ENCODE measurements at places on chromosomes 4 and X. TPM values are rescaled to one million over a fixed set of nuclear protein-coding genes. Genes with fewer than 3 reads are reported as not detected.
A peak's percentile ranks its signal among the peaks of the same experiment; 100 is the strongest.

ETNPPL gene
- not detected for total RNA-seq

USP51 gene
- total RNA-seq = 1.0 TPM

F8 gene
- 4.1 TPM for total RNA-seq

ZNF674 gene
- total RNA-seq = 0.94 TPM

MAPK10 gene
- total RNA-seq = not detected

APLN gene
- total RNA-seq = 0.36 TPM

- DNase-seq = no peak
Observed at GRCh38 chrX:110568441-110568840, 209.8 kb downstream of the RTL9 start.

DNA sequence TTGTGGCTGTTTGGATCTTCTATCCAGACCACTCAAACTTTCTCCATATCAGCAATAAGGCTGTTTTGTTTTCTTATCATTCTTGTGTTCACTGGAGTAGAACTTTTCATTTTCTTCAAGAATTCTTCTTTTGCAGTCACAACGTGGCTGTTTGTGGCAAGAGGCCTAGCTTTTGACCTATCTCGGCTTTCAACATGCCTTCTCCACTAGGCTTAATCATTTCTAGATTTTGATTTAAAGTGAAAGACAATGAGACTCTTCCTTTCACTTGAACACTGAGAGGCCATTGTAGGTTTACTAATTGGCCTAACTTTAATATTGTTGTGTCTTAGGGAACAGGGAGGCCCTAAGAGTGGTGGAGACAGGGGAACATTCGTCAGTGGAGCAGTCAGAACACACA is 19.1 kb downstream of the FGF2 start:
- DNase-seq = no peak

- no peak for DNase-seq
Observed at GRCh38 chrX:71301195-71301924, at the start of gene ITGB1BP2. TSS of gene ITGB1BP2 (plus strand) at chrX:71301750. CDS start at chrX:71301807, 57 bp downstream.

DNA sequence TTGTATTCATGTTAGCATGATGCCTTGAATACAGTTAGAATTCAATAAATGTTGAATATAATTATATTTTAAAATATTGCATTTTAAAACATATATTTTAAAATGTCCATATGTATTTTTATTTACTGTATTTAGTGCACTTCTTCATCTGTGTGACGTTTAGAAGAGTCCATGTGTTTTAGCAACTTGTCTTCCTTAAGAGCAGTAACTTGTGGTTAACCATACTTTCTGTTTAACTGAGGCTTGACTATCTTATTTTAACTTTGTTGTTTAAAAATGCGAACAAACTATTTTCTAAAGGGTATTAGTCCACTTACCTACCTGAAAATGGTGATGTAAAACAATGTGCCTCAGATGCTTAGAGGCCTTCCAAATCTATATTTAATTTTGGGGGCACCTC is 858 bp downstream of the DMP1 start:
- no peak for DNase-seq

- no peak for DNase-seq
Observed at GRCh38 chr4:4888695-4889094, 29.2 kb downstream of the MSX1 start.

GRCh38 chrX:20101934-20102581 is 14.6 kb downstream of the MAP7D2 start:
- DNase-seq = no peak

DNA sequence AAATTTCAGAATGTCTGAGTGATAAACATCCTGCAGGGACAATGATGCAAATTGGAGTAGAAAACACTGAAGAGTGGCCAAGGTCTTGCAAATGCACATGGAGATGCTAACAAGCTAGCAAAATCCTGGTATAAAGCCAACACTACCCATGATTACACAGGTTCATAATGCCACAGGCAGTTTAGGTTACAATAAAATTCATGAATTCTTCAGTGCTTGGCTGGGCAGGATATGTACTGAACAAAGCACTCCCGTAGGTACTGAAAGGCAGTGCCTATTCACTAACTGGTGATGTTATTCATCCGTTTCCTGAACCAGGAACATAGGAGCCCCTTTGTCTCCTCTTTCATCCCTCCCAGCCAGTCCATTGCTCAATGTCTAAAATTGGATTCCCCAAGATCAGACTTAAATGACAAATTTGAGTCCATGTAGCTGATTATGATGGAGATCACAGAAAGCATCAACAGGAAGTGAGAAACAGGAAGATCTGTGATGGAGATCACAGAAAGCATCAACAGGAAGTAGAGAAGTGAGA is 244.5 kb downstream of the DMD start:
- DNase-seq = no peak

DNA sequence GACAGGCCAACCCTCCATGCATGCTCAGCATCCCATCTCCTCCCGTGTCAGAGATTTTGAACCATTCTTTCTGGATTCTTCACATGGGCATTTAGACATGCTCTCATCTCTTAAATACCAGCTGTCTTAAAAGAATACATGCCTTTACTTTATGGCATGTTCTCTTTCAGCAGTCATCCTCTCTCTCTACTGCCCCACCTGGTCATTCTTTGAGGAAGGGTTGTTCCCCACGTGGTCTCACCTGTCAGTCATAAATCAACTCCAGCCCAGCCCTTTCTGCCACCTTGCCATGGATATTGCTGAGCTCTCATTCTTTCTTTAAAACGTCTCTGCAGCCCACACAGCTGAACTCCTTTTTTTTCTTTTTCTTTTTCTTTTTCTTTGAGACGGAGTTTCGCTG is 111.3 kb downstream of the ARHGAP10 start:
- peak; percentile 21 for DNase-seq

- no peak for DNase-seq
Observed at GRCh38 chr4:8644966-8645752, 52.6 kb downstream of the CPZ start.

DNA sequence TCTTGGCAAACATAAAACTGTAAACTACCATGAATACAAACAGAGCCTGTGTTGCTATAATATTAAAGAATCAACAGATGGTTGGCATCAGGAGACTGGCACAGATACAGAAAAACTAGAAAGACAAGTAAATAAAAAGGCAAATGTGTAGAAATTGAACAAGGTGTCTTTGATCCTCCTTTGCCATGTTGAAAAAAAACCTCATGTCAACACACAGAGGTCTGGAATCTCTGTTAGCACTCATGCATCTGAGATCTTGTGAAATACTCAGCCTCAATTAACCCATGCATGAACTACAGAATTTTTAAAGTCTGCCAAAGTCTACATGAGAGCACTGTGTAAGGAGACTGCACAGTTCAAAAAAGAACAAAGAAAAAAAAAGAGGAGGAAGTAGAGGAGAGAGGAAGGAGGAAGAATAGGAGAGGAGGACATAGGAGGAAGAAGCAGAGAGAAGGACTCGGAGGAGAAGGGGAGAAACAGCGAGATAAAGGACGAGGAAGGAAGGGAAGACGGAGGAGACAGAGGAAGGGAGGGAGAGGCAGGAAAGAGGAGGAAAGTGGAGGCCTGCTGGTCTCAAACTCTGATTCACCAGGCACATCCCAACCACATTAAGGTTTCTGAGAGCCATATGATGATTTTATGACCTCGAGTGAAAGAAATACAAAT is 52.8 kb downstream of the PRDM5 start:
- DNase-seq = no peak

DNA sequence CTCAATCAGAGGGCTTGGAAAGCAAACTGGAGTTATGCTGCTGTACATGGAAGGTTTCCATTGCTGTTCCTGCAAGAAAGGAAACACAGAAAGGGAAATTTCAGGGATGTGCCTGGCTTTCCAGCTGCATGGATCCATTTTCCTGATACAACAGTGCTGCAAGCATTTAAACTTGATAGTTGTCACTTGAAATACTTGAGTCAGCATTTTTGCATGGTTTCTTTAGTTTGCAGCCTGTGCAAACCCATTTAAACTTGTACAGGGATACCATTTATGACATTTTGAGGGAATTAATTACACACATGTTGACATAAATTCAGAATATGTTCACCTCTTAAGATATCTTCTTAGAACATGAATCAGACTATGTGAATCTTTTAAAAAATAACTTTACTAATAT is 131.1 kb upstream of the RASGEF1B start:
- no peak for DNase-seq

All from activated naive CD4-positive, alpha-beta T cell treated with anti-CD3 and anti-CD28 coated beads for 36 hours (primary cell).